ENCODE measurements at places on chromosomes 7 and 10.

- no peak for DNase-seq
These were observed 128.7 kb upstream of the UNC5B start for GRCh38 chr10:71083716-71083975.

DNA sequence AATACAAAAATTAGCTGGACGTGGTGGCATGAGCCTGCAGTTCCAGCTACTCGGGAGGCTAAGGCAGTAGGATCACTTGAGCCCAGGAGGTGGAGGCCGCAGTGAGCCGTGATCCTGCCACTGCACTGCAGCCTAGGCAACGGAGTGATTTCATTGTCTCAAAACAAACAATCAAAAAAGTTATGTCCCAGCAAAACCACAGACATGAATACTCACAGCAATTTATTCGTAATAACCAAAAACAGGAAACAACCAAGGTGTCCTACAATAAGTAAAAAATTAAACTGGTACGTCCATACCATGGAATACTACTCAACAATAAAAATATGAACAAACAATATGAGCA lies 11.6 kb upstream of the CYTH3 start:
- DNase-seq = no peak

DNA sequence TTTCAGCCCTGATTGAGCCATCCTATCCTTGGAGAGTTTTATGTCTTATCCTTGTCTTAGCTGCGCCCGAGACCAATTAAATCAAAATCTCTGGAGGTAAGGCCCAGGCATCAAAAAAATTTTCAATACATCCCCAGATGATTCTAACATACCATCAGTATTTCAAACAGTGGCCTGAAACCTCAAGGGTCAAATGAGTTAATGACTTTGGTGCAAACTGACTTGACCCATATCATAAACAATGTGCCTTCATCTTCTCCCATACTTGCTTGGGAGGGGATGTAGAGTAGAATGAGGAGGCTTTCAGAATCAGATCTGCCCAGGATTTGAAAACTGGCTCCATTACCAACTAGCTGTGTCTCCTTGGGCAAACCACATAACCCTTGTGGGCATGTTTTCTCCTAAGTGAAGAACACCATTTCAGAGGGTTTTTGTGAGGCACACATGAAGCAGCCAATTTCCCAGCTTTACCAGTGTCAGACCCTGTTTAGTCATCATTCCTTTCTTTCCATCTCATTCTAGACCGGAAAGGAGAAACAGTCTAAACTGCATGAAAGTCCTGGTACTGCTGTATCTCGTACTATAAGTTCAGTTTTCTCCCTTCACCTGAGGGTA lies 35.7 kb upstream of the ATXN7L1 start:
- no peak for DNase-seq

DNA sequence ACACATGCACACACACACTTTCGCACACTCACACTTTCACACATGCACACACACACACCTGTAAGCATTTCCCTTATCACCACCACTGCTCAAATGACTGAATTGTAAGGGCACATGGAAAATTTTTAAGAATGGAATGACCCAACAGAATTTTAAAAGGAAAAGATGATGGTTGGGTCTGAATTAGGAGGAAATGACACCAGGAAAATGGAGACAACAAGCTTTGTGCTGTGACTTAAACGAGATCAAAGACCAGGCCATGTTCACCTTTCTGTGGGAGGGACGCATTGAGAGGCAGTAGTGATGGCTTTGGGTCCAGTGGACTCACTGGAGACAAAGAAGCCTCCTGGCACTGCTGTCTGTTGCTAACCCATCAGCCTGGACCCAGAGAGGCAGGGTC lies 16.7 kb upstream of the C10orf71 start:
- no peak for DNase-seq

GRCh38 chr7:98810153-98810802 lies 59.5 kb downstream of the TMEM130 start:
- no peak for DNase-seq

DNA sequence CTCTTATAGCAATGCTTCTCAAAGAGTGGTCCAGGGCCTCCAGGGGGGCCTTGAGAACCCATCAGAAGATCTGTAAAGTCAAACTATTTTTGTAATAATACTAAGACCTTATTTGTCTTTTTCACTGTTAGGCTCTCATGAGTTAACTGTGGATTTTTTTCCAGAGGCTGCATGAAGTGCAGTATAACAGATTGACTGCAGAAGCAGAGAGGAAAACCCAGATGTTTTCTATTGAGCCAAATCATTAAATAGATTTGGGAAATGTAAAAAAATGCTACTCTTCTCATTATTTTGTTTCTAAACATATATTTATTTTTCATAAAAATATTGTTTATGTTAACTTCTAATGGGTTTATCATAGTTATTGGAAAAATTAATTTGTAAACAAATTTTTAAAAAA lies 589.0 kb upstream of the LRRTM3 start:
- DNase-seq = no peak

DNA sequence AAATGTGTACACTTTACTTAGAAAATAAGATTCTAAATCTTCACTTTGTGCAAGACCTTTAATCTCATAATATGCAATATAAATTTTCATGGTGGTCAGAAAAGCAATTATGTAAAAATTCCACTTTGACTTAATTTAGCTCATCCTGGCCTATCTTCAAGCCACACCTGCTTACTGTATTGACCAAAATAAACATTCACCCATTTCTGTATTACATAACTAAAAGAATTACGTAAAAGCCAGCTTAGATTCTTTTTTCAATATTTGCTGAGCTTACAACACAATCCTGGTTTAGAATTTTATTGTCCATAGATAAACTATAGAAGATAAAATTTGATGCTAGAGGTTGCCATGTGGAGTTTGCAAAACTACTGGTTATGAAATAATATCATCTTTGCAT lies 172.9 kb upstream of the GRM3 start:
- no peak for DNase-seq

DNA sequence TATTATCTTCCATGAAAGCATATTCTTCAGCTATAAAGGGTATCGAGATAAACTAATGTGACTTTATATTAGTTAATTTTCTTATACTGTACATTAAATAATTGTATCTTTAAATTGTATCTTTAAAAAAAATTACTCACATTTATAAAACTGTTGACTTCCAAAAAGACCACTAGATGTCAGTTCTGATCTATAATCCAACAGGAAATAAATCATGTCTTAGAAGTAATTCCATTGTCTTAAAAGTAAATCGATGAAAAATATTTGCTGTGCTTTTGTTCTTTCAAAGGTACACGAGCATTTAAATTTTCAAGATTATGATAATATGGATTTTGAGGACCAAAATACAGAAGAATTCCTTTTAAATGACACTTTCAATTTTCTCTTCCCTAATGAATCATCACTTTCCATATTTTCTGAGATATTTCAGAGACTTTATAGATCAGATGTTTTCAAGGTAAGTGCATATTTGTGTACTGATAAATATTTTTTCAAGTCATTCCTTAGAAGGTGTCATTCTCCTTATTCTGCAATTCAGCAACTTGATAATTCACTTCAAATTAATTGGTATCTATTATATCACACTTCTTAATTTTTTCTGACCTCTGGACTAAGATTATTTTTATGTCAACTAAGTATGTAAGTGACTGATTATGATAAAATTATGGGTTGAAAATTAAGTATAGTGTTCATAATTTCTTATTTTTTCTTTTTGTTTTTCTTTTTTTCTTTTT lies 138.5 kb downstream of the CPED1 start:
- no peak for DNase-seq

- no peak for DNase-seq
These were observed 203.1 kb upstream of the VSTM2A start for GRCh38 chr7:54339073-54339472.
